ENCODE measurements at places on chromosomes 1 and 21.

DNA sequence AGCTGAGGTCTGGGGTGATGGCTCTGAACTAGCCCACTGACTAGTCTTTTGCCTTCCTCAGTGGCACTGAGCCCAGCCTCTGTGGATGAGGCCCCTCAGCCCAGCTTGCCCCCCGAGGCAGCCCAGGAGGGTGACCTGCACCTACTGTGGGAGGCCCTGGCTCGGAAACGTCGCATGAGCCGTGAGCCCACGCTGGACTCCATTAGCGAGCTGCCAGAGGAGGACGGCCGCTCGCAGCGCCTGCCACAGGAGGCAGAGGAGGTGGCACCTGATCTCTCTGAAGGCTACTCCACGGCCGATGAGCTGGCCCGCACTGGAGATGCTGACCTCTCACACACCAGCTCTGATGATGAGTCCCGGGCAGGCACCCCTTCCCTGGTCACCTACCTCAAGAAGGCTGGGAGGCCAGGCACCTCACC is 87.8 kb downstream of the TRIM11 start:
- no peak for DNase-seq

DNA sequence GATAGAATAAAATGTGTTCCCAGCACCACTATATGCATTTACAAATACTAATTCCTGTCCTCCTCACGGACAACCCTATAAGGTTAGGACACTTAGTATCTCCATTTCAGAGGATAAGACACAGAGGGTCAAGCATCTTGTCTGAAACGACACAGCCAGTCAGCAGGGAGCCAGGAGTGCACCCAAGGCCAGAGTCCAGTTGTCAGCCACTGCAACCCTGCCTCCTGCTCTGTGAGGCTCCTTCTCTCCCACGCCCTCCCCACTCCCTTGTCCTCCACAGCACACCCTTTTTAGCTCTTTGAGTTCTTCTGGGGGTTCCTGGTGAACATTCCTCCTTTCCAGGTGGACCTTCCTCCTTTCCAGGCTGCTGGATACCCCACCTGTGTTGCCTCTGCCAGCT is 119.0 kb upstream of the TNR start:
- DNase-seq: no peak

- no peak for DNase-seq
These were observed 1.3 kb downstream of the COL24A1 start for GRCh38 chr1:86155051-86155806.

- no peak for DNase-seq
These were observed 3.4 kb upstream of the GPX7 start for GRCh38 chr1:52598729-52599128.

- DNase-seq: peak; percentile 18
These were observed 76.6 kb upstream of the VAV3 start for GRCh38 chr1:108041360-108042142.

- DNase-seq: no peak
These were observed at the start of gene GPR37L1 for GRCh38 chr1:202122639-202123335. Gene GPR37L1, plus strand, starts transcription at chr1:202122917. Its CDS starts 47 bp downstream, at chr1:202122964.

GRCh38 chr1:247193958-247194357 is 22.1 kb upstream of the ZNF124 start:
- no peak for DNase-seq

DNA sequence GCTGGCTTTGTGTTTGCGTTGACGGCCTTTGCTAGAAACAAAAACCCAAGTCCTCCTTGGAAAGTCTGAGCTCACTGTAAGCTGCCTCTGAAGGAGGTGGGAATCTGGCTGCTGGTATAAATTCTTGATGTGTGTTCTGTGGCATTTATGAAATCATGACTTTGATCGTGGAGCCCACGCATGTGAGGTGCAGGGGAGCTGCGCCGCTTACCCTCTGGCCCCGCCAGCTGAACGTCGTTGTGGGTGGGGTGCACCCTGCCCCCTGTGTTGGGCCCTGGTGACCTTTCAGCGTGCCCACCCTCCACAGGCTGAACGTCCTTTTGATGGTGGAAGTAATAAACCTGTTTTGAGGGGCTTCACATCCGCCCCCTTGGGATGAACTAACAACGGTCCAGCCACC is 21.2 kb upstream of the DIP2A start:
- no peak for DNase-seq

GRCh38 chr1:37932759-37933158 is 14.1 kb downstream of the INPP5B start:
- no peak for DNase-seq

- DNase-seq: no peak
These were observed 29.0 kb downstream of the TRIM45 start for GRCh38 chr1:117092594-117092993.

- DNase-seq: no peak
These were observed 148.4 kb upstream of the TMEM51 start for GRCh38 chr1:15005116-15005515.

- no peak for DNase-seq
These were observed 8.4 kb upstream of the HTR6 start for GRCh38 chr1:19656134-19656779.

GRCh38 chr1:187759825-187760333 is 931.1 kb downstream of the PLA2G4A start:
- no peak for DNase-seq

DNA sequence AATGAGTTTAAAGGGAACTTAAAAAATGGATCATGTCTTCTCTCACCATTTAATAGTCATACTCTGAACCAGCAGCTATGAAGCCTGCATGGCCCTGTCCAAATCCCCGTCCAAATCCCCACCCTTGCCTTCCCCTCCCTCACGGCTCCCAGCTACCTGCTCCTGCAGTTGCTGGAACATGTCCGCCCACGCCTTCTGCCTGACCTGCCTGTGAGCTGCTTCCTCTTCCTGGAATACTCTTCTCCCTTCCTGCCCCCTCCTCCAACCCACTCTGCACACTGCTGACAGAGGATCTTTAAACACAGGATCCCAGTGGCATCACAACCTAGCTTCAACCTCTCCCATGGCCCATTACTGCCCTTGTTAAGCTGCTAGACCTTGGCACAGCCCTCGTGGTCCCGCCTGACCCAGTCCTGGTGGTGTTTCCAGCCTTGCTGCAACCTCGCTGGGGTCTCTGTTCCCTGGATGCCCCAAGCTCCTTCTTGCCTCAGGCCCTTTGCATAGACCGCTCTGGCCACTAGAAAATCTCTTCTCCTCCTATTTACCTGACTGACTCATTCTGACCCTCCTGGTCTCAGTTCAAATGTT is 118.3 kb downstream of the PTPRU start:
- DNase-seq: no peak

DNA sequence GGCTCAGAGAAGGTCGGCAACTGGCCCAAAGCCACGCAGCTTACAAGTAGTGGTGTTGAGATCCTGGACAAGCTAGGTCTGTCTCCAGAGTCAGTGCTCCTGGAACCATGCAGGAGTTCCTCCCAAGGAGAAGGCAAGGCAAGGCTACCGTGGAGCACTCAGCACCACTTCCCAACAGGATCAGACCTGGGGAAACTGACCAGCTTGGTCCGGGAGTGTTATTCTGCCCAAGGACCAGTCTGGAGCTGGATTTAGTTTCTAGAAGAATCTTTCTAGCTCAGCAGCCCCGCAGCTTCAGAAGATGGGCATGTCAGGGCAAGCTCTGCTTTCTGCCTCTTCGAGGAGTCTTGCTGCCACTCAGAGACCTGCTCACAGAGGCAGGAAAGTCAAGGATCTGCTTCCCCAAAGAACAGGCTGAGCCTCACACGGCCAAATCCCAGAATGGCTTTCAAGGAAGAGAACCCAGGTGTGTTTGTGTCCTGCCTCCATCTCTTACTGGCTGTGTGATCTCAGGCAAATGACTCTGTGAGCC is 302.8 kb downstream of the MATN1 start:
- DNase-seq: no peak

GRCh38 chr1:54331091-54331772 is 75.0 kb downstream of the SSBP3 start:
- no peak for DNase-seq

DNA sequence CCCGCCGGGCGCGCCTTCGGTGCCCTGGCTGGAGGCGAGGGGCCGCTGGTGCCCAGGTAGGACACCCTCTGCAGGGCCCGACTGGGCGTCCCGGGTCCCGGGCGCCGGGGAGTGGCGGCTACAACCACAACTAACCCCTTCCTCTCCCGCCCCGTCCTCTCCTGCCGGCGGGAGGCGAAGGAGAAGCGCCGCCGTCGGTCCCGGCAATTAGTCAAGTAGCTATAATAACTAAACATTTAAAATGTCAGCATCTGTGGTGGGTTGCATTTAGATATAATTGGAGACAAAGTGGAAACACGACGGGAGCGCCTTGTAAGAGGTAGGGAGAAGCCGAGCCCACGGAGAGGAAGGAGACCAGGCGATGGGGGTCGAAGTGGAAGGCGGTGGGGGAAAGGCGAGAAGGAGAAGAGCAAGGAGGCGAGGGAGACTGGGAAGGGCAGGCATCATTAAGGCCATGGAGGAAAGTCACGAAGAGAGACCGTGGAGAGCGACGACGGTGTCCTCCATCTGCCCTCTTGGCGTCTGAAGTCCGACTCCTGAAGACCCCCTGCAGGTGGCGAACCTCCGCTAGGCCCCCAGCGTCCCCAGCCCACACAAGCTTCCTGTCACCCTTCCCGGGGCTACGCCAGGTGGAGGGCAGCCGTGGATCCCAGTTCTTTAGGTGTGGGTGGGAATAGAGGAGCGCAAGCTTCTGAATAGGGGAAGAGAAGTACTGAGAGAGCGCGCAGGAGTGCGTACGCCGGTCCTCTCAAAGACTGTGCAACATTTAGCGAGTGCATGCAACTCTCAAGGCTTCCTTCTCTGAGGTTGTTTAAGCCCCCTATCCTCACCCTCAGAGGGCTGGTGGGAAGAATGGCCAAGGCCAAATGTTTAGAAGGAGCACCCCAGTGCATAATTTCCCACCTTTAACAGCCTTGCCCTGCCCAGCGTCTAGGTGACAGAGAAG is 1.6 kb downstream of the CNIH3 start:
- DNase-seq: no peak

DNA sequence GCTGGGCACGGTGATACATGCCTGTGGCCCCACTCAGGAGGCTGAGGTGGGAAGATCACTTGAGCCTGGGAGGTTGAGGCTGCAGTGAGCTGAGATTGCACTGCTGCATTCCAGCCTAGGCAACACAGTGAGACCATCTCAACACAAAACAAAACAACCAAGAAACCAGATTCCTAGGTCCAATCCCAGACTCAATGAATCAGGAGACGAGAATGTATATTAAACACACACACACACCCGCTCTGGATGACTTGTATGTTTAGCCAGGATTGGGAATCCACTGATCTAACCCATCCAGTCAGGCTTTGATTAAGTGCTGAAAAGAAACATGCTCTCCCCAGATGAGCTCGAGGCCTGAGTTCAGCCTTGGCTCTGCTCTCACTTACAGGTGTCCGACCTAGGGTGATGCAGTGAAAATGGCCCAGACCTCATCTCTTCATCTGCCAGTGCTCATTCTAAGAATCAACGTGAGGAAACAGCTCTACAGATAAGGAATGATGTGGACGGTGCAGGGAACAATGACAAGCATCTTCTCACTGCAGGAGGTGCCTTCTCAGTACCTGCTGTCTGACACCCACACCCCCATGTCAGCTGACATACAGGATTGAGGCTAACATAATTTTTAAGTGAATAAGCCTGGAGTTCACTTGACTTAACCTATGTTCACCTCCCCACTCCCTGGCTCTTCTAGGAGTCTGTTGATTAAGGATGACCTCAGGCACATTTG is 15.3 kb upstream of the SRSF4 start:
- DNase-seq: no peak

DNA sequence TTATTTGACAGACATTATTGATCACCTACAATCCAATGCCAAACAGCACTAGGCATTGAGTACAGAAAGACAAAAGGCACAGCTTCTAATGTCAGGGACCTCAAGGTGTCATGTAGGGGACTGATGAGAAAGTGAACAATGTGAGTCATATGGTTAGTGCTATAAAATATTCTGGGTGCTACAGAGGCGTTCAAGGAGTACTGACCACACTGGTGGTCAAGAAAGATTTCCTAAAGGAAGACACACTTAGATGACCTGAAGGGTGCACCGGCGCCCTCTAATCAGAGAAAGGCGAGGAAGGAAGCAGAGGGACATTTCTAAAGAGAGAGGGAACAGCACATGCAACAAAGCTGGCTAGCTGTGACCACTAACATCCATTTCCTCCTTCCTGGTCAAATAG is 64.9 kb upstream of the F3 start:
- DNase-seq: no peak

DNA sequence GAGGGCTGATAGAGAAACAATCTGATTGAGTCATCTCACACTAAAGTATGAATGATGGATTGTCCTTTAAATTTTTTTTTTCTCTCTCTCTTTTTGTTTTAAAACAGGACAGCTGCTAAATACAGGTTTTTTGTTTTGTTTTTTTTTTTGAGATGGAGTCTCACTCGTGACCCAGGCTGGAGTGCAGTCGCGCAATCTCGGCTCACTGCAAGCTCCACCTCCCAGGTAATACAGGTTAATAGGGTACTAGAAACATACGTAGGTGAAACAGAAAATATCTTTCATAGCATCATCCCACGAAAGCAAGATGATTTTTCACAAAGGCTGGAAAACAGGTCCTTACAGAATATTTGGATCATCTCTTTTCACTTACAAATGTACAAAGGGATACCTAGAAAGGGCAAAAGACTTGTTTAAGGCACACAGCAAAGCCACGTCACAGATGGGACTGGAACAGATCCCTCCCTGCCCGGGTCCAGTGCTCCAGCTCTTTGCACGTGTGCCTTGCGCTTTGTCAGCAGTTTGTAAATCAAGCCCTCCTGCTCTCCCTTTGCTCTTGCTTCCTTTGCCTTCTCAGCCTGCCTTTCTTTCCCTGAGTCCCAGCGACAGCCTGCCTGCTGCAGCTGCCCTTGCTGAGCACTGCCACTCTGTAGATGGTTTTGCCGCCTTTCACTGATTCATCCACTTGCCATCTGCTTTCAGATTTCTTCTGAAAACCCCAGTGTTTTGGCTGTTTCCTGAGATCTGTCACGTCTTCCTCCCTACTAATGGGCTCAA is 171.3 kb upstream of the BEND5 start:
- DNase-seq: no peak

DNA sequence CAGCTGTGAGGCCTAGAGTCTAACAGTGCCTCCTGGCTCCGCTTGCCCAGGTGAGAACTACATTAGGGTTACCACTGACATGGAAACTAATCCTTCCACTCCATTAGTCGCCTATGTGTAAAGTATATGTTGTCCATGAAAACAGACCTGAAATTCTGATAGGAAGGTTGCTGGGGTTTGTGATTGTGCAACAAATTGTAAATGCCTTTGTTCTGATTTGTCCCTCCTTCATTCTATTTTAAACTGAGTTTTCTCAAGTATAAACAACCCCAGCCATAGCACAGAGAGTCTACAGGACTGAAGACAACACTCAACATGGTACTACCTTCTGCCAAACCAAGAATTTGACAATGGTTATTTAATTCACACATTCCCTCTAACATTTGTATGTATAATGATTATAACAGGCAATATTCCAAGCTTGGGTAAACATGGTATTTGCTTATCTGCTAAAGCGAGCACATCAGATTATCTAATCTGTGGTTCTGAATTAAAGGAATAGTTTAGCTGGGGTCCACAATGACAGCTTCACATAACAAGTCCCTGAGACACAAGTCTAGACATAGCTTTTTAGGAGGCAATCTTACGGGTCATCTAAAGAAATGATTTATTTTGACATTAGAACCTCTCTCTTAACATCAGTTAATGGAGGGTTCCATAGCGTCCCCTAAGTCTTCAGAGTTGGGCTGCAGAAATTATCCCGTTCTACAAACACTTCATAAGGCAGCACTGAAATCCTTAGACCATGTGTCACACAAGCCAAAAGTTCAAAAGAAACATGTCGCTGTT is 633.0 kb downstream of the SMYD3 start:
- no peak for DNase-seq

- DNase-seq: no peak
These were observed 16.8 kb upstream of the CD58 start for GRCh38 chr1:116587501-116588227.

GRCh38 chr1:72777918-72778317 is 495.6 kb upstream of the NEGR1 start:
- no peak for DNase-seq

GRCh38 chr21:44658913-44659595 is 1.3 kb downstream of the KRTAP12-3 start:
- peak; percentile 37 for DNase-seq

All from CD4-positive, alpha-beta T cell treated with Interleukin-1 beta for 1 hour (primary cell).